NCI-H1930 (cell line): ENCODE measurements at places on chromosomes 12 and 14.
A peak's percentile ranks its signal among the peaks of the same experiment; 100 is the strongest.

DNA sequence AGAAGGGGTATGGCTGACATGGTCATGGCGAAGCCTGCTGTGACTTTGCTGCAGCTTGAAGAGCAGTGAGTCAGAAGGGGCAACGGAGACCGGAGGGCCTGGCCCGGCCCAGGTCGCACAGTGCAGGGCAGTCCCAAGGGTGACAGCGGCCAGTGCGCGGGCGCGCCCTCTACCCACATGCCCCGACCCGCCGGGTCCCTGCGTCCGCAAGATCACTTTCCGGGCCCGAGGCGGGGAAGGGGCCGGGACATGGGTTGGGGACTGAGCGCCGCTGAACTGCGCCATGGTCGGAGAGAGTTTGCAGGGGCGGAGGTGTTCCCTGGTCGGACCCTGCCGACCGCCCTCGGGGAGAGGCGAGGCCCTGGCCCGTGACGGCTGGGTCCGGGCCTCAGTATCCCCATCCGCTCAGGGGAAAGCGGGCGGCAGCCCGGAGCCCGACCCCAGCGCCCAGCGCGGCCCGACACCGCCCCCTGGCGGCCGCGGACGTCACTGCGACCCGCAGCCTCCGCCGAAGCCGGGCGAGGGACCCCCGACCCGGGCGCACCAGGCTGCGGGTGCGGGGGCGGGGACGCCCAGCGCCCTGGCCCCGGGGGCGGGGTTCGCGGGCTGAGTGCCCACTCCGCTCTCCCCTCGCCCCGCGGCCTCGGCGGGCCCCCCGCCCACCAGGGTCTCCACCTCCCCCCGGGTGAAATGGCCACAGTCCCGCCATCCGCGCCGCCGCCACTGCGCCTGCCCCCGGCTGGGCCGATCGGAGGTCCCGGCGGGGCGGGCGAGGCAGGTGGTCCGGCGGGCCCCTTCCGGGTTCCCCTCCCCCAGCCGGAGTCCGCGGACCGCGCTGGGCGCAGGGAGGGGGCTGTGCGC, 7.2 kb upstream of the ANKRD9 start:
- DNase-seq = no peak

- DNase-seq = no peak
Observed at GRCh38 chr12:89280833-89281538, 71.3 kb downstream of the DUSP6 start.

DNA sequence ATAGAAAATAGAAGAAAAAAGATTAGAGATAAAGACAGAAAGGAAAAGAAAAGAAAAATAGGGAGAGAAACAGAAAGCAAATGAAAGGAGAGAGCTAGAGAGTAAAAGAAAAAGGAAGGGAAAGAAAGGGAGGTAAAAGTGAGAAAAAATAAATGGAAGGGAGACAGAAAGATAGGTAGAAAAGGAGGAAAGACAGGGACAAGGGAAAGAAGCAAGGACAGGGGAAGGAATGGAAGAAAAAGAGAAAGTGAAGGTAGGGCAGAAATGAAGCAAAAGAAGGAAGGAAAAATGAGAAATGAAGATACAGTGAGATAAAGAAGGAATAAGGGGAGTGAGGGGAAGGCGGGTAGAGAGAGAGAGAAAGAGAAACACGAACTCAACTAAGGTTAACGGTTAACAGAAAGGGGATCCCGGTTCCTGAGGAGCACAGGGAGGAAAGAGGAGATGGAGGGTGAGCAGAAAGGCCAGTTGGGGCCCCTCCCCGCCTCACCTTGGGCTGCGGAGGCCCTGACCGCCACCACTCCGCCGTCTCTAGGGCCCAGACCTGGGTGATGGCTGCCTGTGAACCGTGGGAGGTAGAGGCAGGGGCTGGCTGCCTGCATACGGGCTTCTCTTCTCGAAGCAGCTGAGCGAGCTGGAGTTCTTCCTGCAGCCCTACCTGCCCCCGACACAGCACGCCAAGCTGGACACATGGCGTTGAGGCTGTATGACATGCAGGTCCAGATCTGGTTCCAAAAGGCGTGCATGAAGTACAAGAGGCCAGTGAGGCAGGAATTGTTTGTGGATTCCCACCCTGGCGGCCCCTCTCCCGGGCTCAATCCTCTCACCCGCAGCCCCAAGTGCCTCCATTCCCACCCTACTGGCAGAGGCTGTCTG, 59.5 kb downstream of the SMUG1 start:
- DNase-seq = no peak

DNA sequence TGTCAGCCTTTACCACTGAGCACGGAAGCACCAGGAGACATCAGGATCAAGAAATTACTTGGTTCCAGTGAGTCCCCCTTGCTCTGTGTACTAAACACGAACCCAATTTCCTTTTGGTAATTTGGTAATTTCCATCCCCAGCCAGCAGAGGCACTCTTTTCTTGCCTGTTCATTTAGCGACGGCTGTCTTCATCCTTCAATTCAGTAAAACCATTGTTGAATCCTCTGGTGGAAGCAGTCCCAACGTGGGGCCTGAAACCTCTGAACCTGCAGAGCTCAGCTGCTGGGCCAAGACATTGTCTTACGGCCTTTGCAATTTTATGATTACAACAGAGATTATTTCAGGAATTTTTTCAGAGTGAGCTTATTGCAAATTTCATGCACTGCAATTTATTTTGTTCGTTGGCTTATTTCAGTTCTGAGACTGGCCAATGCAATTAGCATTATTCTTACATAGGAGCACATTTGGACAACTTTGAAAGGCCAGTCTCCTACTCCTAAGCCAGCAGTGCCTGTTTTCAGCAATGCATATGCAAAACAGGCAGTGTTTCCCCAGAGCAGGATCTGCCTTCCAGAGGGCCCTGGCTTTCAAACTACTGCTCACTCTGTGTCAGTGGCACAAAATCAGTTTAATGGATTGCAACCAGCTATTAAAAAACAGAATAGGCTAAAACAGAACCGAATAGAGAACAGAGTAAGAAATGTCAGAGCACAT, 372.9 kb upstream of the TMEM132C start:
- DNase-seq = no peak

- no peak for DNase-seq
Observed at GRCh38 chr14:26216786-26217185, 381.0 kb downstream of the NOVA1 start.

DNA sequence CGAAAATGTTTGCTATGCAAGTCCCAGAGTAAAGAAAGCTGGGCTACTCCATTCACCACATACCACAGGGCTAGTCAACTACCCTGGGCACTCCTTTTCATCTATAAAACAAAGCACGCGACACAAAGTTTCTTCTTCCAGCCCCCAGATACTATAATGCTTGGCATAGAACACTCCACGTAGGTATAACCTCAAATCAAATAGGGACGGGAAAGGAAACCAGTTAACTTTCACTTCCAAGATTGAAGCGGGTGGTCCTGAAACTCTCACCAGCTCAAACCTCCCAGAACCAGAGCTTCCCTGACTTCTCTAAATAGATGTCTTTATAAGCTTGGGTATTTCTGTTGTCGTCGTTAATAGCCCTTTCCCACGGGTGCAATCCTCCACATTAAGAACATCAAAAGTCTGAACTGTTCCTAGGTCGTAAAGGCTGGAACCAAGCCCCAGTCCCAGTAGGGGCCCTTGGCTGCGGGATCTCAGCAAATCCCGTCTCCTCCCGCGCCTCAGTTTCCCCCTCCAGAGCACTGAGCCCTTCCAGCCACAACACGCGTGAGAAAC, 647 bp downstream of the LGMN start:
- DNase-seq = no peak

GRCh38 chr14:96793547-96793946, 3.6 kb upstream of the VRK1 start:
- DNase-seq = no peak

GRCh38 chr12:91574975-91575374, 392.4 kb upstream of the DCN start:
- no peak for DNase-seq

- DNase-seq = no peak
Observed at GRCh38 chr14:22802860-22803686, 12.2 kb downstream of the SLC7A7 start.

GRCh38 chr12:34290381-34290995, 268.2 kb downstream of the ALG10 start:
- DNase-seq = no peak

DNA sequence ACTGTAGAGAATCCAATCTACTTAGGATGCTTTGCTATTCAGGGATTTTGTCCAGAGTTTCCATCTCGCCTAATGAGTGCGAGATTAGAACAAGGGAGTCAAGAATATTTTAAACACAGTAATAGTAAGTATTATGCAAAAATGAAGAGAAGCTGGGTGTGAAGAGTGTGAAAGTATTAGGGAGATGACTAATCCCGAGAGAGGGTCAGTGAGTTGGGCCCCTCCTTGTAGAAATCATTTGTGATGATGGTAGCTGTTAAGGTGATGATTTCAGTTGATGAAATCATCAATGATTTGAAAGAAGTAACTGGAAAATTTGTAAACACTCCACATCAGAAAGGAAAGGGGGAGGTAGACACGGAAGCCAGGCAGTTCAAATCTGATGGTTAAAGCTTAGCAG, 478.9 kb upstream of the MGAT4C start:
- DNase-seq = no peak

GRCh38 chr14:58736606-58737005, 98.8 kb downstream of the DACT1 start:
- no peak for DNase-seq

- DNase-seq = no peak
Observed at GRCh38 chr12:19273482-19274330, 144.2 kb downstream of the PLEKHA5 start.

- no peak for DNase-seq
Observed at GRCh38 chr12:56231184-56231582, 1.3 kb downstream of the SLC39A5 start.

DNA sequence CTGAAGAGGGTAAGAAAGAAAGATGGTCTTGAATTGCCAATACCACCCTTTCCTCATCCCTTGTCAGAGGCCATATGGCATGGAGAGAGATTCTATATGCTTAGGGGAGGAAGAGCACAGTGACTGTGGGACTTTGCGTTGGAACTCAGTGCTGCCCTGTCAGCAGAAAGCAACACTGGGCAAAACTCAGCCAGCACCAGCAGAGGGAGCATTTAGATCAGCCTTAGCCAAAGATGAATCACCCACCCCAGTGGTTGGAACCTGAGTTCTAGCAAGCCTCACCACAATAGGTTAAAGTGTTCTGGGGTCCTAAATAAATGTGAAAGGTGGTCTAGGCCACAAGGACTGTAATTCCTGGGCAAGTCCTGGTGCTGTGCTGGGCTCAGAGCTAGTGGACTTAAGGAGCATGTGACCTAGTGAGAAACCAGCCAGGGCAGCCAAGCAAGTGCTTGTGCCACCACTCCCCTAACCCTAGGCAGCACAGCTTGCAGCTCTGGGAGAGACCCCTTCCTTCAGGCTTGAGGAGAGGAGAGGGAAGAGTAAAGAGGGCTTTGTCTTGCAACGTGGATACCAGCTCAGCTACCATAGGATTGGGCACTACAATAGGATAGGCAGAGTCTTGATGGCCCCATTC, 11.4 kb upstream of the BCAT1 start:
- peak; percentile 9 for DNase-seq

DNA sequence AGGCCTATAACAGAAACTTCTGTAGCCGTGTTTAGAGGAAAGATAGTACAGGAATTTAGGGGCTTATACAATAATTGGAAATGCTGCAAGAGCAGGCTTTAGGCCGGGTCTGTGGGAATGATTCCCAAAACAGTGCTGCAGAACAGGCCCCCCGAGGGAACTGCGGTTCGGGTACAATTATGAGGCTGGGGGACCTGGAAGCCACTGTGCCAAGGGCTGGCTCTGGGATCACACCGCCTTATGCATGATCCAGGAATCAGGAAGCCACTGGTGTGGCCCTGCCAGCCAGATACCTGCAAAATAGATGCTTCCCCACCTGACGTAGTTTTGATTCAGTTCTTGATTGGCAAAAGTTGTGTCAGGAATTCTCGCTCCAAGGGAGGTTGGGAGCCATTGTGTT, 55.4 kb downstream of the CACNA1C start:
- DNase-seq = no peak

GRCh38 chr12:24931666-24932405, 17.1 kb downstream of the BCAT1 start:
- no peak for DNase-seq

DNA sequence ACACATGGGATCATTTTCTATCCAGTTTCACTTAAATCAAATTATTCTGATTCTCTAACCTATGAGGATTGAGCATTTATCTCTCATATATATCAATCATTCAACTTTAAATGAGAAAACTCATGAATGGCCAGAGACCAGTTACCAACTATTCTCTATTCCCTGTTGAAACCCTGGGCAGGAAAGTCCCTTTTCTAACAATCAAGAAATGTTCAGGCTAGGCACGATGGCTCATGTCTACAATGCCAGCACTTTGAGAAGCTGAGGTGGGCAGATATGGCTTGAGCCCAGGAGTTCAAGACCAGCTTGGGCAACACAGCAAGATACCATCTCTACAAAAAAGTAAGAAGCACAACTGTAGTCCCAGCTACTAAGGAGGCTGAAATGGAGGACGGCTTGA, 18.0 kb downstream of the FMNL3 start:
- no peak for DNase-seq

DNA sequence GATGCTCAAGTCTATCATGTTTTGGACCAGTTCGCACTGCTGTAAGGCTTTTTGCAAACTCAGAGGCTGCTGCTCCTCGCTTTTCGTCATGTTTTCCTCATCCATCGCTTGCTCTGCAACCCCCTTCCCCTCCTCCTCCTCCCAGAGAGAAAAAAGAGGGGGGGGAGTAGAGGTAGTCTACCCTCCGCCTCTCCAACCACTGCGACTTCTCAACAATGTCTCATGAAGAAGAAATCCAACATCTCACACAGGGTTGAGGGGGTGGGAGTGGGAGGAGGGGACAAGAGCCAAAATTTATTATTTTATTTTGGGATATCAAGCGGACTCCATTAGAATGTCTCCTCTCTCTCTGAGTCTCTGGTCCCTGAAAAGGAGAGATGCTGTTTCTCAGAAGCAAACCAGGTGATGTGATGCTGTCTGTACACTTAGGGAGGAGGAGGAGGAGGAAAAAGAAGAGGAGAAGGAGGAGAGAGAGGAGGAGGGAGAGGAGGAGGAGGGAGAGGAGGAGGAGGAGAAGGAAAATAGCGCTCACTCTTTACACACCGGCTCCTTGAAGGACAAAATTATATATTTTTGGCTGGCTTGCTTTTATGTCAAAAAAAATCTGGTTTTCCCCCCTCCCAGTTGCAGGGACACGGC, 520 bp downstream of the KSR2 start:
- DNase-seq = no peak

- DNase-seq = no peak
Observed at GRCh38 chr12:6223545-6223944, 23.3 kb downstream of the CD9 start.

DNA sequence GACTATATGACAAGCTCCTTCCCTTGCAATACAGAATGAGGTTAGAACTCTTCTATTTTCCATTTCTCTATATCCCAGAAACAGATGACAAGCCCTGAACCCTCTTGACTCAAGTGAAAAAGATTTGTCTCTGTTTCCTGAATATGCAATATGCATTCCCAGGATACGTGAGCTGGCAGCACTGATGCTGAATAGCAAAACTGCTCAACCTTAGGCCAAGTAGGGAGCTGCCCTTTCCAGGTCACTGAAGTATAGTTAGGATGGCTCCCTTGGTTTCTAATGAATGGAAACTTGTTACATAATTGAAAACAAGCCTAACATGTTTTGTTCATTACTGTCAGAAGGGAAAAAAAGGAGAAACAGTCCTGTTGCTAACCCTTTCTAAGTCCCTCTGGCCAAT, 47.9 kb upstream of the PLEKHG7 start:
- DNase-seq = no peak
